HEK293T (cell line): ENCODE measurements at places on chromosomes 3 and 15.

DNA sequence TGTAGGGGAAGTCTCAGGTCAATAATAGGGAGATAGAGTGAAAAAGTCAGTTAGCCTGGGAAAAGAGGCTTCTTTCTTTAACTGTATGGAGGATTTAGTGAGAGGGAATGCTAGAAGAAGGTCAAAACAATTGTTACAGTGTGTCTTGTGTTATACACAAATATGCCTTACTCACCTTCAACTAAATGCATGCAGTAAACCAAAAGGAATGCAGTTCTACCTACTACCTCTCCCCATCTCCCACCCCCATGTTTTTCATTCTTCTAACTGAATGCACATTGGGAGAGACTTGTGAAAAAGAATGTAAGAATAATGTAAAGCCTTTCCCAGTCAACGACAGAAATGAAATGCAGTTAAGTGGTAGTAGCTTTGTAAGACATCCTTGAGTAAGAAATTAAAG lies 33.8 kb downstream of the CCDC66 start:
- no peak for DNase-seq

DNA sequence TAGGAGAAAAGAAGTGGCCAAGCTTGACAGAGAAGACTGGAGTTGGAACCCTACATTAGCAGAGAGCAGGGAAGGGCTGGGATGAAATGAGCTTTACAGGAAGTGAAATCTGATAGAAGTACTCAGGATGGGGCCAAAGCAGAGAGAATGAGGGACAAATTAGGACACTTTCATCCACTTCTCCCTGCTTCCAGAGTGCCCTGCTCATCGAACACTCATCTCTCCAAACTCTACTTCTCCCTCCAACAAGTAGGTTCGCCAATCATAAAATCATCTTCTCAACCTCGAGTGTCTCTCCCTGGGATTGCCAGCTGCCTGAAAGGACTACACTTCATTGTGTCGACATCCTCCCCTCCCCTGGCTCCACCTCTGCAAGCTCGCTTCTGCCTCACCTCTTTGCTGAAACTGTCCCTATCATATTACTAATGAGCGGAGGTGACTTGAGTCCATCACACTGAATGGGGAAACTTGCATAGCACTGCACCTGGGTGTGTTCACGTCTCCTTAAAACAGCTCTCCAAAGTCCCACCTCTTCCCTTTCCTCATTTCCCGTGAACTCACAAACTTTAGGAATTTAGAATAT lies 365.8 kb downstream of the FOXP1 start:
- DNase-seq: no peak

DNA sequence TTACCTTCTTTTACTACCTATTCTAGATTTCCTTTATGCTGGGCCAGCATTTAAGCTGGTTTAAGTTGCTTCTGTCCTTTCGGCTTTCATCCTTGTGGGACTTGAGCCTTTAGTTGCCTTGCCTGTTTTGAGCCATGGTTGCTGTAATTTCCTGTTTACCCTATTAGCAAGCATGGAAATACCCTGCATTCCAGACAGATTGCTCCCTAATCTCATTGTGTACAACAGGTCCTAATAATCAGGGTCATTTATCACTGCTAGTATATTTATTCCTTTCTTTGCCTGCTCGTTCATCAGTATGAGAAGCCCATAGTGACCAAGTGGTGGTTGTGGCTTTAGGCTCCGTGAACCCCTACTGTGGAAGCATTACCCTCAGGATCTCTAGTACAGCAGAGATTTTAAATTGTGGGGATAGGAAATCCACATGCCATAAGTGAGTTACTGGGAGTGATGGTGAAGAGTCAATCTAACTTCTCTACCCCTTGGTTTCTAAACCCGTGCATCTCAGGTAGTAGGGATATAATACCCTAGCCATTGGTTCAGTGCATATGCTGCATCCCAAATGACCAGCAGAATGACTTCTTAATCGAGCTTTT lies 31.9 kb downstream of the NCK1 start:
- no peak for DNase-seq

DNA sequence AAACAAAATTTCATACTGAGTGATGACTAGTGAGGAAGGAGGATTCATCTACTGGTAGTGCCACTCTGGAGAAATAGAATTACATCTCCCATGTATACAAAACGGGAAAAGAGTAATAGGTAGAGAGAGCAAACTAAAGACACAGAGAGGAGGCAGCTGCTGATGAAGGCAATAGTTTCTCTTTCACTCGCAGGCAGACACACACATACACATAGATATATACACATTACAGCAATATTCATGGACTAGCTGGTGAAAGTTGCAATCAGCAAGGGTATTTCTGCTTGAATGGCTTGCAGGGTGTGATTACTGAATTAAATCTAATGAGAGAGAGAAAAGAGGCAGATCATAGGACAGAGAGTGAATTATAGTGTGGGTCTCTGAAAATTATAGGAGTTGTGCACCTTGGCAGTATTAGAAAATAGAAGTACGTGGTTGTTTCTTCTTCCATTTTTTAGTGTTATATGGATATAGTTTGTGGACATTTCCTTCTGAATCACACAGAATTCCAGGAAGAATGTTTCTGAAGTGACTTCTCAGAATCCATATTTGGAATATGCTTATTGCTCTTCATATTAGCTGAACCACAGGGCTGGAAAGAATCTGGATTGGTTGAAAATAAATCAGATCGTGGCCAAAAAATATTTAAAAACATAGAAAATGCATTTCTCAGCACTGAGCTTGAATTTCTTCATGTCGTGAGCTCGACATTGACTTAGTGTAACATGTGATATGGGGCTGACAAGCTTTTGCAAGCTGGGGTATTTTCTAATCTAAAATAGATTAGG lies 991.2 kb downstream of the TUSC7 start:
- DNase-seq: no peak

DNA sequence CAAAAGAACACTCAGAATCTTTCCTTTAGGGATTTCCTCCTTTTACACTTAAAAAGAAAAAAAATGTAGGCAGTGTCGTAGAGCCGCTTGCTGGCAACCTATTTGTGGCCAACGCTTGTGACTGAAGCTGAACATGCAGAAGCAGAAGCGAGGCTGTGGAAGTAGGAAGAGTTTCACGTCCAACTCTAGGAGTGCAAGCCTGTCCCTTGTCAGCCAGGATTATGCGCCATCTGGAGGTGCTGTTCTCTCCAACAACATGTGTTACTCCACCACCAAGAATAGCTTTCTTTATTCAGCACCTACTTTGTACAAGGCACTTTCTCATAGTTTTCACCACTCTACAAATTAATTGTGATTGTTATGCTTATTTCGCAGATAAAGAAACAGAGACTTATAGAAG lies 223.2 kb upstream of the LMCD1 start:
- peak; percentile 11 for DNase-seq

DNA sequence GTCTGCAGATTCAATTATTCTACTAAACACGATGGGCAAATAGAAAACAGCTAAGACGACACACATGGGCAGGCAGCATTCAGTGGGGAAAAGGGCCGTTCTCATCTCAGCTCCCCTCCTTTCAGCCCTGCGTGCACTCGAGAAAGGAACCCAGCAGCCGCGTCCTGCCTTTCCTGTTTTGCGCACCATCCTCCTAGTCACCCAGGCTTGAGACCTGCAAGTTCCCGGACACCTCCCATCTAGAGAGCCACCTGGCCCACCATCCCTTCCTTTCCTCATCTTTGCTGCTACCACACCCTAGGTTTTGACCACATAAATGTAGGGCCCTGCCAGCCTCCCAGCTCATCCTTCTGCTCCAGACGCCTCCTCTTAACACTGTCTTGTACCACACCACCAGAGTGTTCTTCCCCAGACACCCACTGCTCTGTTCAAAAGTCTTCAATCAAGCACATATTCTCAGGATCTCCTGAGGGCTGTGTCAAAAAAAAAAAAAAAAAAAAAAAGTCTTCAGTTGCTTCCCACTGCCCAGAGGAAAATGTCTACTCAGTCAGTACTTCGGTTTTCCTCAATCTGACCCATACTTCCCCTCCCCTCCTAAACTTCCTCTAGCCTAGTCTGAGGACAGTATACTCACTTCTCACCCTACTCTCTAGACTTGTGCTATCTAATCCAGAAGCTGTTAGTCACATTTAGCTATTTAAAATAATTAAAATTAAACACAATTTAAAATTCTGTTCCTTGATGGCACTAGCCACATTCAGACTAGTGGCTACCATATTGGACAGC lies 182.0 kb downstream of the STT3B start:
- DNase-seq: no peak

DNA sequence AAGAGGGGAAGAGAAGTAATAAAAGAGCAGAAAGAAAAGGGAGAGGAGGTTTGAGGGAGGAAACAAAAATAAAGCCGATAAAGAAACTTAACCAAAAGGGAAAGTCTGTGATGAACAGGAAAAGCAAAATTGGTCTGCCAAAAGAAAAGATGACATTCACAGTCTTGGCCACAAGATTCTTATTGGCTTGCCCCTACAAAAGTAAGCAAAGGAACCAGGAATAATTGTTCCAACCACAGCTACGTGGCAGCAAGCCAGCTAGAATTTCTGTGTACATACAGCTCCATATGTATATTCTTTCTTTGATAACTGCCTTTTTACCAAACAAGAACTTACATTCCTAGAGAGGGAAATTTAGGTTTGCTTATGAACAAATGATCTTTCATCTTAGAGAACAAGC lies 79.6 kb downstream of the MLH1 start:
- no peak for DNase-seq

DNA sequence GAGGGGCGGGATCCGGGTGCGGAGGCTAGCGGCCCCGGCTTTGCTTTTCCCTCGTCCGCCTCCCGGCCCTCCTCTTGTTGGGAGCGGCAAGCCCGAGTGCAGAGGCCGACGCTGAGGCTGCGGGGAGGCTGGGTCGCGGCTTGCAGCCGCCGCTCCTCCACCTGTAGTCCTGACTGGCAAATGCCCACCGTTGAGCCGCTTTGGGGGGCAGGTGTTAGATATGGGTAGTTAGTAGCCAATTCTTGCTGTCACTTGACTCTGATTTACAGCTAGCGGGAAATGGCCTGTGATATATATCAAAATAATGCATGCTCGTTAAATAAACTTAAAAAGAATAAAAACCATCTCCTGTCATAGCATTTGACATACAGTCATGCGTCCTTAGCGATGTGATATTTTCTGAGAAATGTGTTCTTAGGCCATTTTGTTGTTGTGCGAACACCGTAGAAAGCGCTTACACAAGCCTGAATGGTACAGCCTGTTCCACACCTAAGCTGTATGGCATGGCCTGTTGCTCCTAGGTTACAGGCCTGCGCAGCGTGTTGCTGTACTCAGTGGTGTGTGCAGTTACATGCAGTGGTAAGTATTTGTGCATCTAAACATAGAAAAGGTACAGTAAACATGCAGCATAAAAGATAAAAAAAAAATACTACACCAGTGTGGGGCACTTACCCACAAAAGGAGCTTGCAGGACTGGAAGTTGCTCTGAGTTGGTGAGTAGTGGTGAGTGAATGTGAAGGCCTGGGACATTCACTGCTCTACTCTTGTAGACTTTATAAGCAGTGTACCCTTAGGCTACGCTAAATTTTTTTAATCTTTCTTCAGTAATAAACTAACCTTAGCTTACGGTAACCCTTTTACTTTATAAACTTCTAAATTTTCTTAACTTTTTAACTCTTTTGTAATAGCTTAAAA lies 873 bp downstream of the CAPN7 start:
- peak; percentile 29 for DNase-seq

DNA sequence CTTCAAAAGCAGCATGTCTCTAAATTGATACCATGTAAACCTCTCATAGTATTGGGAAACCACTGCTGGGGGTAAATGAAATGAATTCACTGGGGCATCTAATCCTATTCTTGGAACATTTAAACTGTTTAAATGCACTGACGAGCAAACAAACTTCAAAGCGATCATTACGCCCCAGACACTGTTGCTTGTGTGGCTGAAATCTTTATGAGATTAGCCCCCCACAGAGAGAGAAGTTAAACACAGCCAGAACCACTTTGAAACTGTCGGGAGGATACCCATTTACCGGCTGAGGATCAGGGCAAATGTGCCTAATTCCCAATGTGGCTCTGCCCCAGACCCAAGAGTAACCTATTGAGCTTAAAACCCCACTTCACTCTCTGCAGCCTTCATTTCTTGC lies 308.4 kb upstream of the CDIN1 start:
- peak; percentile 12 for DNase-seq

DNA sequence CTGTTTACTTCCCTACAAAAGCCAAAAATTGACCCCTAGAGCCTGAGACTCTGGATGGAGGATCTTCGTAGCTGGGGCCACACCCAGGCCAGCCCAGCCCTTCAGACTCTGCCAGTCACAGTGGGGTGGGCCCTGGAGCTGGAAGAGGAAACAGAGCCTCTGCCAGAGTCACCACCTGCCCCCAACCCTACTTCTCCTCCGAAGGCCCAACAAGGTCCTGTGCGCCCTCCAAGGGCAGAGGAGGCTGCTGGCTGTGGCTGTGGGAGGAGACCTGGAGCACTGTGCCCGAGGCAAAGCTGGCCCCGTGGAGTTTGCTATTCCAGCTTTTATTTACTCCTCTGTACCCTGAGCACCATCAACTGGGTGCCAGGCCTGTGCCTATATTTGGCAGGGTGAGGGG lies 19.0 kb downstream of the CISH start:
- DNase-seq: no peak

DNA sequence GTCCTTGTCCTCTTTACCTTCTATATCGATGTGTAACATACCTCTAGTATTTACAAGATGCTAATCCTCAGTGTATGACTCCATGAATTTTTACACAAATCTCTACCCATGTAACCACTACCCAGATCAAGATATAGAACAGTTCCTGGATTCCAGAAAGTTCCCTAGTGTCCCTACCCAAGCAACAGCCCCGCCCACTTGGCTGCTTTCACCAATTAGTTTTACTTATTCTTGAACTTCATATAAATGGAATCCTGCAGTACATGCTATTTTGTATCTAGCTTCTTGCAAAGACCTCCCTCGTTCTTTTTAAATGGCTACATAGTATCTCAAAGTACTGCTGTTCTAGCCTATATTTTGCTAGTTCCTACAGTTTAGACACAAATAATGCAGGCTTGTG lies 33.0 kb downstream of the CD276 start:
- DNase-seq: no peak

DNA sequence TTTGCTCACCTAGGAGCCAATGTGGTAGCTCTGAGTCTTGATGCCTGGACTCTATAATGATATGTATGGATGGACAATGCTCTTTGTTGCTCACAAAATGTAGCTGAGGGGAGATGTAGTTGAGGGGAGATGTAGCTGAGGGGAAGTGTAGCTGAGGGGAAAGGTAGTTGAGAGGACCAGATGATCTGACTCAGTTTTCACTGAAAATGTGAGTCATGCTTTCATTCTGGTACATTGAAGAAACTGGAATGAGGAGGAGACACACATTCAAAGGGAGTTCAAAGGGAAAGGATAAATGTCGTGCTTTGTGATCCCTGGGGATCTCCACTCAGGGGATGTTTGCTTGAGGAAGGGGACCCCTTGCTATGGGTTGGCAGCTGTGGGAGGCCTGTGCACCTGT lies 302.9 kb upstream of the TRIM42 start:
- DNase-seq: no peak
